Glutamatergic neuron (in vitro differentiated cells): ENCODE measurements at places on chromosomes 12 and 14.
A peak's percentile ranks its signal among the peaks of the same experiment; 100 is the strongest.

DNA sequence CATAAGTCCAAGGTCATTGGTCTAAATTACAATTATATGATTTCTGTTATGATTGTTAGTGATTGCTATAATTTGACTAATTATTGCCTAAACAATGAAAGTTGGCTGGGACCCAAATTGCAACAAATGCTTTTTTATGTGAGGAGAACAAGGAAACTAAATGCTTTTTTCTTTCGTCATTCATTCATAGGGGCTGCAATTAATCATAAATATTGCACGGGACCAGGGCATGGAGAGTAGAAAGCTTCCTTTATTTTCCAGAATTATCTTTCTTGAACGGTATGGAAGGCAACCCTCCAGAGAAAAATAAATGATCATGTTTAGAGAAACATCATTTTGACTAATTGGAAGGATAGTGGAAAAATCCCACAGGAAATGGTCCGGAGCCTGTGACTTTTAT lies 32.6 kb upstream of the ARHGAP5 start:
- H3K27me3 ChIP-seq, result no peaks in the 10 kb centered on the region
- H3K27ac ChIP-seq, result no peak overlapping the region
- no peaks in the 10 kb centered on the region for H3K4me1 ChIP-seq

DNA sequence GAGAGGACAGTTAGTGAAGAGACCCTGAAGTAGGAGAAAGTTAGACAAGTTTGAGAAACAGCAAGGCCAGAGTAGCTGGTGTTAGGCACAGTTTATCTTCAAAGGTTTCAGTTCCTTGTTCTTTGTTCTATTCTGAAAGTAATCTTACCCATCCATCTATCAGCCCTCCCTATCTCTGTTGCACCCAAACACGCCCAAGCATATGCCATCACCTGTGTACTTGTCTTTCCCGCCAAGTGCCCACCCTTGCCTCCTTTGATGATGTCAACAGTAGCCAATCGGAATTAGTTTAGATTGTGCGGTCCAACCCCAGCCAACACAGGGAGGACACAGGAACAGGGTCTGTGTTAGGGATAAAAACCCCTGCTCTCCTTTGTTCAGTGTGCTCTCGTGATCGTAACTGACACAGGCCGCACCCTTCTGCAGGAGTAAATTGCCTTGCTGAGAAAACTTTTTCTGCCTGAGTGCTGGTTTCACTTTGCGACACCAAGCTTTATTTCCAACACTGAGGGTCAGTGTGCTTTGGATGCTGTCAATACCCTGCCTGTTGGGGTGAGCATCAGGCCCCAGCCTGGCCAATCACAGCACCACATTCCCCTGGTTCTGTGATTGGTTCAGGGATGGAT lies 4.7 kb upstream of the TMEM229B start:
- no peaks in the 10 kb centered on the region for H3K4me1 ChIP-seq
- DNase-seq, result no peak
- H3K27ac ChIP-seq, result no peak overlapping the region
- H3K4me3 ChIP-seq, result no peak overlapping the region
- peaks cover 8% of the 10 kb centered on the region for H3K27me3 ChIP-seq

DNA sequence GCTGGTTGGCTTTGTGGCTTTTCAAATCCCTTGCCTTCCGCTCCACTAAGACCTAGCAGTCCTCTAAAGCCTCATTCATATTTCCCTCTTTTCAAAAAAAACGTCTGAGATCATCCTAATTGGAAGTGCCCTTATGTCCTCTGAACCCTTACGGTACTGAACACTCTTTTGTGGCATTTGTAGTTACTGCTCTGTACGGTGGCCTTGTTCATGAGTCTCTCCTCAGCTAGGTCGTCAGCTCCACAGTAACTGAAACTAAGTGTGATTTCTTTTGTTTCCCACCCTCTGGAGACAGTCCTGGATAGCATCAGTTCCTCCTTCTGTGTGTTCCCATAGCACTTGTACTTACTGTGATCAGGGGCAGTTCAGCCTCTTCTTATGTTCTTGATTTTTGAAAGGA lies 49.7 kb downstream of the DAAM1 start:
- H3K27ac ChIP-seq, result no peak overlapping the region
- no peak overlapping the region for H3K4me3 ChIP-seq
- peaks cover 10% of the 10 kb centered on the region for H3K4me1 ChIP-seq

- H3K36me3 ChIP-seq, result no peaks in the 10 kb centered on the region
- DNase-seq, result no peak
- no peak overlapping the region for H3K4me3 ChIP-seq
- H3K27me3 ChIP-seq, result peaks cover 1% of the 10 kb centered on the region
These were observed 232.7 kb upstream of the ABCD2 start for GRCh38 chr12:39852346-39852745.

DNA sequence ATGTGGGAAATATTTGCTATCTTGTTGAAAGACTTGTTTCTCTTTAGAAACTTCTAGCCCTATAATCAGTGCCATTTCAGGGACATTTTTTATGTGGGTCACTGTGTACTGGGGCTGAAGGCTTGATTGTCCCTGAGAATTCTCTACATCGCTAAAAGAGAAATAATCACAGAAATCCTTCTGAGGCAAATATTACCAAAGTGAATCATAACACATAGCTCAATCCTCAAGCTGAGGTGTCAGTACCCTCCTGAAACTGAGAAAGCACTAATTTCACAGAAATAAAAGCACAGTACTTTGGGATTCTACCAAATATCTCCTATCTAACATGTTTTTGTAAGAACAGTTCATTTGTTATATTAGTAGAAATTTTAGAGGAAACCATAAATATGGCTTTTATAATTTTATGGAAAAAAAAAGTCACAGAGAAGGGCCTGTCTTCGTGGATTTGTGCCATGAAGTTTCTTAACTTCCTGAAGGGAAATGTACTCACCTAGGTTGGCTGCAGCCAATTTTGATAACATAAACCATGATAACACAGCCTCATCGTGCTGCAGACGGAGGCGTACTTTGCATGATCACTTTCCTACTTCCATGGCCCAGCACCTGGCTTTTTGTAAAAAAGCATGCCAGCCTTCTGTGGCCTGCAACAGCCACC lies 163.7 kb upstream of the HIF1A start:
- peaks cover 4% of the 10 kb centered on the region for H3K27me3 ChIP-seq
- no peak overlapping the region for H3K4me3 ChIP-seq
- no peaks in the 10 kb centered on the region for H3K36me3 ChIP-seq
- DNase-seq, result no peak

- H3K36me3 ChIP-seq, result no peaks in the 10 kb centered on the region
- no peak overlapping the region for H3K4me3 ChIP-seq
- H3K4me1 ChIP-seq, result no peaks in the 10 kb centered on the region
- peak; percentile 50 for DNase-seq
These were observed 46.0 kb downstream of the MYO1H start for GRCh38 chr12:109393437-109394345.

DNA sequence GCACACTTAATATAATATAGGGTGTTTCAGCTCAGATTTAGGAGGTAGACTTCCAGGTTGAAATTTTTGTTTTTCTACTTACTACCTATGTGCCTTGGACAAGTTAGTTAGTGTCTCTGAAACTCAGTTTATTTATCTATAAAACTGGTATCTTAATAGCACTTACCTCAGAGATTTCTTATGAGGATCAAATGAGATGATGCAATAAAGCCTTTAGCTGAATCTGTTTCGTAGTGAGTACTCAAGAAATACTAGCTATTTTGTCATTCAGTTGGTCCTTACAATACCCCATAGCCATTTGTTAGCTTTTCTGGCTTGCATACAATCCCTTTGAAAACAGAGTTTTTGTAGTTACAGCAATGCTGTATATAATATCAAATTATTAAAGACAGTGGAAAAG lies 497.0 kb downstream of the NRXN3 start:
- H3K36me3 ChIP-seq, result no peaks in the 10 kb centered on the region
- H3K4me3 ChIP-seq, result no peak overlapping the region
- H3K27ac ChIP-seq, result no peak overlapping the region
- DNase-seq, result no peak
- peaks cover 2% of the 10 kb centered on the region for H3K27me3 ChIP-seq

GRCh38 chr14:28407031-28407825 lies 359.4 kb upstream of the FOXG1 start:
- no peak for DNase-seq
- H3K27ac ChIP-seq, result no peak overlapping the region
- peaks cover 18% of the 10 kb centered on the region for H3K4me1 ChIP-seq
- no peaks in the 10 kb centered on the region for H3K27me3 ChIP-seq

- H3K36me3 ChIP-seq, result no peaks in the 10 kb centered on the region
- peaks cover 3% of the 10 kb centered on the region for H3K27me3 ChIP-seq
- no peak for DNase-seq
- no peak overlapping the region for H3K27ac ChIP-seq
- no peaks in the 10 kb centered on the region for H3K4me1 ChIP-seq
These were observed 27.5 kb upstream of the PLEKHG7 start for GRCh38 chr12:92675092-92675865.

DNA sequence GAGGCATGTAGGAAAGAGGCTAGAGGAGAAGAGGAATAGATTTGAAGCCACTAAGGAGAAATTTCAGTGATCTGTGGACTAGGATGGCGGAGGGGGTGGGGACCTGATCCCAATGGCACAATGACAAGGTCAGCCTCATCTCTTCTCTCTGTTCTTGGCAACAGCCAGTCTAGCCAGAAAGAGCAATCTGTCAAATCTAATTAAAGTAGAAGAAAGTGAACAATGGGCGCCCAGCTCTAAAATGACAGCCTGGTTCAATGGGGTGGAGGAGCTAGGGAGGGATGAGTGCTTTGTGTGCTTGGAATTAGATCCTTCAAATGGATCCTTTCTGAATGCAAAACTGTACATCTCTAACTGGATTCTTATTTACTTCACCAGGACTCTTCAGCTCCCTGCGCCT lies 37.2 kb upstream of the TUBA1C start:
- peaks cover 28% of the 10 kb centered on the region for H3K4me1 ChIP-seq
- no peaks in the 10 kb centered on the region for H3K36me3 ChIP-seq
- peak overlapping the region; percentile 59 for H3K4me3 ChIP-seq
- peaks cover 8% of the 10 kb centered on the region for H3K27me3 ChIP-seq
- H3K27ac ChIP-seq, result peak overlapping the region; percentile 77

DNA sequence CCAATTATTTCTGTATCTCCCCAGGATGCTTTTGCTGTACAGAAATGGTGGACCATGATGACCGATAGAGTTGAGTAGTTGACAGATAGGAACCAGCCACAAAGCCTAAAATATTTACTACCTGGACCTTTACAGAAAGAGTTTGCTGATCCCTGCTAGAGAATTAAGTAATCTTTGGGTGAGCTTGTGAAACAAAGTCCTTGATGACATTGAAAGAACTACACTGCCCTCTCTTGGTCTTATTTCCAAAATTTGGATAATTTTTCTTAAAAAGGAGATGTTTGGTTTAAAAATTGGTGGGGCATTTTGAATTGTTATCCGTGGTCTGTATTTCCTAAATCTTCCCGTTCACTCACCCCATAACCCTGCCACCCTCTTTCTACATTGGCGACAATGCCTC lies 13.7 kb upstream of the TCTN1 start:
- H3K27ac ChIP-seq, result no peak overlapping the region
- DNase-seq, result no peak
- no peaks in the 10 kb centered on the region for H3K36me3 ChIP-seq

GRCh38 chr12:106901276-106901675 lies 54.4 kb upstream of the TMEM263 start:
- peaks cover 24% of the 10 kb centered on the region for H3K4me1 ChIP-seq
- no peak overlapping the region for H3K27ac ChIP-seq
- H3K4me3 ChIP-seq, result no peak overlapping the region
- H3K27me3 ChIP-seq, result peaks cover 2% of the 10 kb centered on the region
- DNase-seq, result no peak

DNA sequence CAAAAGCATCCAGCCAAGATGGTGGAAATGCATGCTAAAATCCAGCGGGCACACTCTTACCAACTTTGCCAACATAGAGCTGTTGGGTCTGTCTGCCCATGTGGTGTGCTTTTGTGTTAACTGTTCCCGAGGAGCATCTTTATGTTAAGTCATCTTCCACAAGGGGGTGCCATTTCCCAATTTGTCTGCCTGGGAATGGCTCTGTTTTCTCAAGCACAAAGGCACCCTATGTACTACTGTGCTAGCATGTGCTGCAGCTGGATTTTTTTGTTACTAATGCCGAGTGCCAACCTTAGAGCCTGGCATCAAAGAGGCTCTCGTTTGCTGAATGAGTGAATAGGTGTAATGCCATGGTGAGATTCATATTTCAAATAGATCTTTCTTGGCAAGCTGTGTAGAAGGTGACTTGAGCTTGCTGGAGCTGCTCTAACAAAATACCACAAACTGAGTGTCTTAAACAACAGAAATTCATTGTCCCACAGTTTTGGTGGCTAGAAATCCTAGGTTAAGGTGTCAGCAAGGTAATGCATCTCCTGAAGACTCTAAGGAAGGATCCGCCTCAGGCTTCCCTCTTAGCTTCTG lies 74.3 kb downstream of the TRHDE start:
- peak; percentile 65 for DNase-seq

- no peaks in the 10 kb centered on the region for H3K27me3 ChIP-seq
- no peak for DNase-seq
- H3K4me3 ChIP-seq, result no peak overlapping the region
- H3K4me1 ChIP-seq, result peaks cover 5% of the 10 kb centered on the region
- H3K36me3 ChIP-seq, result no peaks in the 10 kb centered on the region
These were observed 36.5 kb upstream of the DYNC1H1 start for GRCh38 chr14:101927859-101928258.

GRCh38 chr12:10171973-10172728 lies at the start of gene OLR1:
OLR1 (minus strand) TSS chr12:10172132; CDS start chr12:10172077, 55 bp downstream.
- no peaks in the 10 kb centered on the region for H3K36me3 ChIP-seq
- H3K27me3 ChIP-seq, result no peaks in the 10 kb centered on the region
- H3K4me1 ChIP-seq, result no peaks in the 10 kb centered on the region
- no peak for DNase-seq
- H3K27ac ChIP-seq, result no peak within 1 kb of the TSS

DNA sequence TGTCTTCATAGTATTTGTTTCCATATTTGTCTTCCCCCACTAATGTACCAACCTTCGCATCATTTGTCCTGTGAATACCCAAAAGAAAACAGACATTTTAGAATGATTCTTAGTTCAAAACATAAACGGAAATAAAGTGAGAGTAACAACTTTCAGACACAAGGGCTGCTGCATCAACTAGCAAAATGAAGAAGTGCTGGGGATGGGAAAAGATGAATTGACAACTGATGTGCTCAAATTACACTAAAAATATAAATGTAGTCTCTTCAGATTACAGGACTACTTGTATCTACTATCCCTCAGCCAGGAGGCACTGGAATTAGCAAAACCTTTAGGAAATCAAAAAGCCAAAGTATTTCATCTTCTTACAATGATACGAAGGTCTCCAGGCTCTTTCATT lies 743 bp downstream of the NDUFA12 start:
- H3K4me3 ChIP-seq, result peak overlapping the region; percentile 96
- H3K4me1 ChIP-seq, result peaks cover 4% of the 10 kb centered on the region
- H3K36me3 ChIP-seq, result no peaks in the 10 kb centered on the region
- H3K27me3 ChIP-seq, result no peaks in the 10 kb centered on the region

GRCh38 chr12:77339610-77340009 lies 274.2 kb upstream of the E2F7 start:
- no peaks in the 10 kb centered on the region for H3K4me1 ChIP-seq
- H3K4me3 ChIP-seq, result no peak overlapping the region
- no peak overlapping the region for H3K27ac ChIP-seq
- H3K27me3 ChIP-seq, result no peaks in the 10 kb centered on the region
